ENCODE measurements at places on chromosomes 6 and 20. TPM values are rescaled to one million over a fixed set of nuclear protein-coding genes. Genes with fewer than 3 reads are reported as not detected.

DNA sequence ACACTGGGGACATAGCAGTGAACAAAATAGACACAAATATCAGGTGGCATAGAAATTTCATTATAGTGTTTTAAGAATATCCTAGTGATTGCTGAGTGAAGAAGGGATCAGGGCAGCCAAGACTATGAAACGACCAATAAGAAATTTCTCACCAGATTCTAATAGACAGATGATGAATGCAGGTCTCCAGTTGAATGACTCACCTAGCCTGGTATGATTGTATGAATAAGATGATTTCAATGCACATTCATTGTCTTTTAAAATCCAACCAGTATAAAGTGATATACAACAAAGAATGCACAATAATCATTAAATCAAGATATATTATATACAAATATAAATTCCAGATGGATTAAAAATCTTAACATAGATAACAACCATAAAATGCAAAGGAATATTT lies 124.5 kb upstream of the TENT5A start:
- DNase-seq = no peak

GRCh38 chr20:45193331-45193730 lies 13.5 kb upstream of the SEMG1 start:
- no peak for DNase-seq

GRCh38 chr6:158457616-158458278 lies 102.1 kb upstream of the TMEM181 start:
- DNase-seq = no peak

- DNase-seq = no peak
Observed at GRCh38 chr6:47729019-47729418, 30.6 kb downstream of the ADGRF4 start.

DNA sequence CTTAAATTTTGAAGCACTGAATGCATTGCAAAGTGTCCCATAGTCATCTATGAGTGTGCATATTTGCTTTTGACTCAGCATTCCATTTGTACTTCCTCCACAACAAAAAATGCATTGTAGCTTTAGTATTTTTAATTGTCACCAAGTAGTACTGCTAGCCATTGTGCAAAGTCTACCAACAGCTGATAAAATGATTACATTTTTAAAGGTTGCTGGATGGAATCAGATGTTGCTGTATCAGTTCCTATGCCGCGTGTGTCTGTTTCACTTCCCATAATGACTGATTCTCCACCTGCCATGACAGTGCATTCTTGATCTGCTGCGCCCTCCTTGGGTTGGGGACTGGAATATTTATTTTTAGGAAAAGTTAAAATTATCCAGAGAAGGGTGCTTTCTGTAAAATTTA lies 41.2 kb downstream of the SLX4IP start:
- no peak for DNase-seq

FRMD1 gene
- not detected for total RNA-seq

Data from SJSA1 (cell line).